ENCODE measurements at places on chromosomes 12 and 14. TPM values are rescaled to one million over a fixed set of nuclear protein-coding genes. Genes with fewer than 3 reads are reported as not detected.

DNA sequence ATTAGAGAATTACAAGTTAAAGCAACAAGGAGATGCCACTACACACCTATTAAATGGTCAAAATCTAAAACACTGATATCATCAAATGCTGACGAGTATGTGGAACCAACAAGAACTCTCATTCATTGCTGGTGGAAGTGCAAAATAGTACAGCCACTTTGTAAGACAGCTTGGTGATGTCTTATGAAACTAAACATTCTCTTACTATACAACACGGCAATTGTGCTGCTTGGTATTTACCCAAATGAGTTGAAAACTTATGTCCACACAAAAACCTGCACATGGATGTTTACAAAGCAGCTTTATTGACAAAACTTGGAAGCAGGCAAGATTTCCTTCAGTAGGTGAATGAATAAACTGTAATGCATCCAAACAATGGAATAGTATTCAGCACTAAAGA lies 3.2 kb downstream of the TMBIM4 start:
- DNase-seq = no peak

- DNase-seq = no peak
Observed at GRCh38 chr12:9928607-9929006, 3.6 kb downstream of the CLEC2A start.

DNA sequence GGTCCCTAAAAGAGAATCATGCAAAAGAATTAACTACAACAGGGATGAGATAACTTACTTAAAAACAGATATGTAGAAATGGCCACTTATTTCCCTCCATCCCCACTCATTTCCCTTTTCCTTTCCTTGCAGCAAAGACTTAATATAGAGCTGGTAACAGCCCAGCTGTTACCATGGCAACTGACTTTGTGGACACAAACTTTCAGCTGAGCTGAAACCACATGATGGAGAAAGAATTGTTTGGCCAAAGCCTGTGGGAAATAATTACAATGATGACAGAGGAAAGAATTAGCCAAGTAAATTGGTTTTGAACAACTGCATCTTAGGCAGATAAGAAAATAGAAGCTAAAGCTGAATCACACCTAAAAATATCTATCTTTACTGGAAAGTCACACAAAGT lies 364.9 kb downstream of the GALC start:
- DNase-seq = no peak

GRCh38 chr12:82029936-82030335 lies 270.8 kb upstream of the PPFIA2 start:
- no peak for DNase-seq

DNA sequence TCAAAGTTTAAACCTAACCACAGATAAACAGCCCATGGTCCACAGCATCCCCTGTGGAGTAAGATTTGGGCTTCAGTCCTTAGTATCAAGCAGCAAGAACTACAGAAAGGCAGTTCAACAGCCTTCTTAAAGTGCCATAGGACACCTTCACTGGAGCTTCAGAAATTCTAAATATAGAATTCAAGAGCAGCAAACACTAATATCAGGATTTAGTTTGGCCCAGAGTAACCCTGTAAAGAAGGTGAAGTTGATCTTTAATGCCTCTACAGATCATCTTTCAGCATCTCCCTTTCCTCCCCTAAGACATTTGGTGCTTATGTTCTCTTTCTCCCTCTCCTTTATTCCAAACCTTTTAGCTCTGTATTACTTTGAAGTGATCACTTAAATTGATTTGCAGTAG lies 59.5 kb upstream of the ARHGAP5 start:
- no peak for DNase-seq

GRCh38 chr14:41605550-41606281 lies 960 bp upstream of the LRFN5 start:
- no peak for DNase-seq

- DNase-seq = no peak
Observed at GRCh38 chr14:64053694-64054669, 201.2 kb downstream of the SYNE2 start.

- no peak for DNase-seq
Observed at GRCh38 chr14:68687746-68688145, 105.1 kb downstream of the ZFP36L1 start.

DNA sequence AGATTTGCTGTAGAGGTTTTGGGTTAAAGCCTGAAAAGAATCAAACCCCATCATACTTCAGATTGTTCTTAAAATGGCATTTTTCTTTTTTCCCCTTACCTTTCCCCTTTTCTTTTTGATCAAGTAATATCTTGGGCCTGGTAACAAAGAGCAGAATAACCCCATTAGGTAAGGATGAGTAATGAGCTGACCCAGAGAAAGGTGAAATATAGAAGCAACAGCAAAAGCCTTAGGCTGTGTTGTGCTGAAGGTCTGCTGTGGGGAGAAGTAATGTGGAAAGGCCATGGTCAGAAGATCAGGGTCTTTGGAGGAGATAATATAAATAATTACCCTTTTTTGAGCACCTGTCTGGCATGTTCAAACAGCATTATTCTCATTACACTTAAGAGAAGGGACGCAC lies 42.3 kb downstream of the MIA2 start:
- no peak for DNase-seq

- DNase-seq = no peak
Observed at GRCh38 chr14:104084251-104085002, 1.1 kb upstream of the ASPG start.

GRCh38 chr12:61412201-61412600 lies 848.0 kb upstream of the USP15 start:
- DNase-seq = no peak

- DNase-seq = no peak
Observed at GRCh38 chr14:56195704-56196103, 77.5 kb downstream of the PELI2 start.

GRCh38 chr14:65117769-65118745 lies 15.7 kb upstream of the MAX start:
- DNase-seq = no peak

DNA sequence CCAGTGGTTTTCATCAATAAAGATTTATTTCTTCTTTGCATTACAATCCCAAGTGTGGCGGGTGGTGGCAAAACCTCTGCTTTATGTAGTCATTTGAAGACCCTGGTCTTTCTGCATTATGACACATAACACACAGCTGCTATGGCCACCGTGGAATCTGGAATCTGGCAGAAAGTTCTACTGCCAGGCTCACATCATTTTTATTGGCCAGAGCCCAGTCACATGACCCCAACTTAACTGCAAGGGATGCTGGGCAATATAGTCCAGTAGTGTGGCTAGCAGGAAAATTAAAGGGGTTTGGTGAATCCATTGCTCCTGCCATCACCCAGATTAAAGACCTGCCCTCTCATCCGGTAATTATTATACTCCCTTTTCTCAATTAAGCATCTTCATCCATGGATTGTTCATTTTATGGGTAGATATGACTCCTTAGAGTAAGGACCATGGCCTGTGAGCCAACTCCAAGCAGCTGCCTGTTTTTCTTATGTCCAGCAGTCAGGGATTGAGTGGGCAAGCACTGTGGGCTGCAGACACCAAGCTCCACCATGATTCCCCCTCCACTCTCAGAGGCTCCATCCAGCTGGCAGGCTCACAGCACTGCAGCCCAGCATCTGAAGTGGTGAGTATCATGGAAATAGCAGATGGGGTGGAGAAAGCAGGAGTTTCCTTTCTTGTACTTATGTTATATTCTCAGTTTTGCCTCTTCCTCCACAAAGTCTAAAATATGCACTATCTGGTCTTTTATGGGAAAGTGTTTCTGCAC lies 1030.7 kb downstream of the AACS start:
- DNase-seq = no peak

- DNase-seq = no peak
Observed at GRCh38 chr12:107526555-107527180, 158.9 kb upstream of the PWP1 start.

DNA sequence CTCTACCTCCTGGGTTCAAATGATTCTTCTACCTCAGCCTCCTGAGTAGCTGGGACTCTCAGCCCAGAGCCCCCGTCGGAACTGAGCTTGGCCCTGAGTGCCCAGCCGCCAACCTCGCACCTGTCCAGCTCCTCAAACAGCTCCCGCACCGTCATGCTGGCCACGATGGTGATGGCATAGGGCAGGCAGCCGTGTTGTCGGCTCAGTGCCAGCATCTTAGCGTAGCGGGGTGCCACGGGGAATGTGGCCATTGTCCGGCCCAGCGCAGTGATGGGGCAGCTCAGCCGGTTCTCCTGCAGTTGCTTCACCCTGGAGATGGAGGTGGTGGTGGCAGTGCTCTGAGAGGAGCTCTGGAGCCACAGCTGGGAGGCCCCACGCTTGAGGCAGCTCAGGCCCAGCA lies 32.4 kb downstream of the DHX37 start:
- DNase-seq = no peak

Gene CCDC197
- total RNA-seq = not detected

Gene KRT79
- not detected for total RNA-seq

Gene KLRC3
- not detected for total RNA-seq

Gene C12orf54
- 1.5 TPM for total RNA-seq

Gene PTPRB
- total RNA-seq = 22.9 TPM

Gene KRT78
- total RNA-seq = 481 TPM

Gene PRB2
- not detected for total RNA-seq

Gene IL26
- total RNA-seq = 1.3 TPM

Gene INHBC
- not detected for total RNA-seq
